ENCODE measurements at places on chromosomes 7 and 10.

DNA sequence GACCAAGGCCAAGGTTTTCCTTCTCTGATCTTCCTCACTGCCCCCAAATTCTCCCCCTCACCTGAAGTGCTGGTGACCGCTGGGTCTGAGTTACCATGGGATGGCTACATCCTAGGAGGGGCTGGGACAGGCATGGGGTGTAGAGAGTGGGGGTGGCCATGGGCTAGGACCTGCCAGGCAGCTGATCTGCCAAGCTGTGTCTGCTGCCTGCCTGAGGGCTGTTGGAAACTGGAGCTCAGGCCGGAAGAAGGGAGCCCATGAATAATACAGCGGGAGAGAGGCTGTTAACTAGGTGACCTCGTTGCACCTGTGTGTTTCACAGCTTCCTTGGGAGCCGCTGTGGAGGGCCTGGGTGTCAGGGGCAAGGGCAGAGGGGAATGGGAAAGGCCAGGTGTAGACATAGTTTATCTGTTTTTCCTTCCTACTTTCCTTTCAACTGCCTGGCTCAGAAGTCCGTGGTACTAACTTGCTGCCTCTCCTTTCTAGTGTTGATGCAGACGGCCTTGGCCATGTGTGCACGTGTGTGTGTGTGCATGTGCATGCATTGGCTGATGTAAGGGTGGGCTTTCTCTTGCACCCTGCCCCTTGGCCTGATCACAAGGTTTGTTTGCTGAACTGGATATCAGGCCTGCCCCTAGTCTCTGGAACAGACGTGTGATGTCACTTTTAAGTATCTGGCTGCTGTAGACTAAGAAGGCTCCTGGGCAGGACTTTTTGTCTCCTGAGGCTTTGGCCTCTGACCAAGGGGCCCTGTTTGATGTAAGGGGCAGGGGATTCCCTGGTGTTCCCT is 11.9 kb downstream of the CDH23 start:
- DNase-seq, result no peak

GRCh38 chr7:20267482-20267881 is 50.3 kb upstream of the MACC1 start:
- DNase-seq, result no peak

- DNase-seq, result no peak
Observed at GRCh38 chr7:86643561-86644281, at the start of gene GRM3. Gene GRM3 (plus strand): TSS chr7:86643909. CDS start chr7:86765146, 121,237 bp downstream.

DNA sequence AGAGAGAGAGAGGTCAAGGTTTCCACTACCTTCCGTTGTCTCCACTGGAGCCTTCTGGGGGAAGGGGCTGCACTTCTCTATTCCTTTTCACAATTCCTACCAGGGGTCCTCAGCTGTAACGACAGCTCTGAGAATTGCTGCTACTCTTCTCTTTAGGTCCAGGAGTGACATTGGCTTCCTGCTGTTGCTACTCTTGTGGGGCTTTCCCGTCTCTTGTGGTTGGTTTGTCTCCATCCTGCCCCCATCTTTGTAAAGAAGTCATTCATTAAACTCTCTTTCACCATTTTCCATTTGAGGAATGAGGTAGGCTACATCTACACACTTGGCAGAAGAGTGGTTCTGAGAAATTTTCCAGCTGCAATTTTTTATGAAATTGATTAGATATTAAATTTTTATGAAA is 238.8 kb upstream of the LYZL1 start:
- no peak for DNase-seq

- DNase-seq, result no peak
Observed at GRCh38 chr10:101090597-101090996, 28.8 kb downstream of the KAZALD1 start.

GRCh38 chr10:26474026-26474425 is 35.9 kb downstream of the APBB1IP start:
- peak; percentile 40 for DNase-seq

DNA sequence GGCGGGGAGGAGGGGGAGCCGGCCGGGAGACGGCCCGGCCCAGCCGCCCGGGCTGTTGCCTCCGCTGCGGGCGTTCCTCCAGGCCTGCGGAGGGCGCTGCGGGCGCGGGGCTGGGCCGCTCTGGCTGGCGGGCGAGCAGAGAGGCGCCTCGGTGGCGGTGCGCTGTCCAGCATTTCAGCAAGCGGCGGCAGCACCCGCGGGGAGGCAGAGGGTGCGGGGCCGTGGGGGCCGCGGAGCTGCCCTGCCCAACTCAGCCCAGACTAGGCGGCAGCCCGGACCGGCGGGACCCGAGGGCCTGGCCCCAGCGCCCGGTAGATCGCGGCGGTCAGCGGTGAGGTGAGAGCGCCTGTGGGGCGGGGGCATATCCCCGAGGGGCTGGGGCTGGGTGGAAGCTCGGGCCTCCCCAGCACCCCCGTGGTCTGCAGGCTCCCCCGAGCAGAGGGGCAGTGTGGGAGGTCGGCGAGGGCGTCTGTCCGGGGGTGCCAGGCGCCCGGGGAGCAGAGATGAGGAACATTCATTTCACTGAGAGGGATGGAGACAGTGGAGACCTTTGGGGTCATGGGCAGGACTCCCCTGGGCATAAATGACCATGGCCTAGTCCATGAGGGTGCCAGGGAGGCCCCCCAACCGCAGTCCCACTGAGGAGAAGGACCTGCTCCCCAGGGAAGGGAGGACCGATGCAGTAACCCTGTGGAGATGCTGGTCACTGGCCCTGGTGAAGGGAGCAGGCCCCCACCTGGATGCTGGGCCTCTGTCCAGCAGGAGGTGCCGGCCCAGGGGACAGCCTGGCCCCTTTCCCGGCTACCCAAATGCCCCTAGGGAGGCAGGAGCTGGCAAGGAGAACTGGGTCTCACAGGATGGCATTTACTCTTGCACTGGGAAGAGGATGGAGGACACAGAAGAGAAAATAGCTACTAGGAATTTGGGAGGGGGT is at the start of gene SRRM3:
Gene SRRM3 (plus strand): TSS at position 165 of the 934 bp plus-strand sequence. CDS start 33,171 bp downstream, outside the sequence.
- DNase-seq, result peak; percentile 70

- peak; percentile 92 for DNase-seq
Observed at GRCh38 chr10:22816298-22816653, 101.9 kb upstream of the PIP4K2A start.

- DNase-seq, result no peak
Observed at GRCh38 chr10:104447906-104448305, 94.3 kb downstream of the CFAP58 start.

DNA sequence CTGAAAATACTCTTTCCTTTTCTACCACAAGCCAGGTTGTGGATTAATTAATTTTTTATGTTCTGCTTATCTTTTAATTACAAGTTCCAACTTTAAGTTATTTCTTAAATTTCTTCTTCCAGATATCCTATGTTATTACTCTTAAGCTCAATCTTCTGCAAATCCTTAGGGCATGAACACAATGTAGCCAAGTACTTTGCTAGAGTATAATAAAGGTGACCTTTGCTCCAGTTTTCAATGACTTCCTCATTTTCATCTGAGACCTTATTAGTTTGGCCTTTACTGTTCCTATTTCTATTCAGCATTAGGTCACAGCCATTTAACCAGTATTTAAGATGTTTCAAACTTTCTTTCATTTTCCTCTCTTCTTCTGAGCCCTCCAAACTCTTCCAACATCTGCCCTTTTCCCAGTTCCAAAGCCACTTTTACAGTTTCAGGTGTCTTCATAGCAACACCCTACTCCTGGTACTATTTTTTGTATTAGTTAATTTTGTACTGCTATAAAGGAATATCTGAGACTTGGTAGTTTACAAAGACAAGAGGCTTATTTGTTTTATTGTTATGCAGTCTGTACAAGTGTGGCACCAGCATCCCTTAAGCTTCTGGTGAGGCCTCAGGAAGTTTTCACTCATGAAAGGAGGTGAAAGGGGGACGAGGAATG is 886.2 kb upstream of the GHITM start:
- DNase-seq, result no peak

- DNase-seq, result peak; percentile 28
Observed at GRCh38 chr7:135467207-135467711, 42.6 kb downstream of the CNOT4 start.

DNA sequence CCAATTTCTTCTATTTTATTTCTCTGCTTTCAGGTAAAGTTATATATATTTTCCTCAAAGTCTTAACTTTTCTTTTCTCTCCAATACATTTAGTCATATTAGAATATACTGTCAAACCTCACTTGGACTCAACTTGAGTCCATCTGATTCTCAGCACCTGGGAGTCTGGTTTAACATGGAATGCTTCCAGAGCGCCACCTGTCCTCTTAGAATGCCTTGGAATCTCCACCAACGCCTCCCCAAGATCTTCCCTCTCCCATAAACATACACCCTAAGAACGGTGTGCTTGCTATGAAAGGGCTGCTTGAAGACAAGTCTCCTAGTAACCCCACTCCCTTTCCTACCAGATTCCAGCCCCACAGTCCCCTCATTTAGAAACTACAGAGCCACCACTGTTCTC is 229.1 kb upstream of the MKLN1 start:
- DNase-seq, result no peak

DNA sequence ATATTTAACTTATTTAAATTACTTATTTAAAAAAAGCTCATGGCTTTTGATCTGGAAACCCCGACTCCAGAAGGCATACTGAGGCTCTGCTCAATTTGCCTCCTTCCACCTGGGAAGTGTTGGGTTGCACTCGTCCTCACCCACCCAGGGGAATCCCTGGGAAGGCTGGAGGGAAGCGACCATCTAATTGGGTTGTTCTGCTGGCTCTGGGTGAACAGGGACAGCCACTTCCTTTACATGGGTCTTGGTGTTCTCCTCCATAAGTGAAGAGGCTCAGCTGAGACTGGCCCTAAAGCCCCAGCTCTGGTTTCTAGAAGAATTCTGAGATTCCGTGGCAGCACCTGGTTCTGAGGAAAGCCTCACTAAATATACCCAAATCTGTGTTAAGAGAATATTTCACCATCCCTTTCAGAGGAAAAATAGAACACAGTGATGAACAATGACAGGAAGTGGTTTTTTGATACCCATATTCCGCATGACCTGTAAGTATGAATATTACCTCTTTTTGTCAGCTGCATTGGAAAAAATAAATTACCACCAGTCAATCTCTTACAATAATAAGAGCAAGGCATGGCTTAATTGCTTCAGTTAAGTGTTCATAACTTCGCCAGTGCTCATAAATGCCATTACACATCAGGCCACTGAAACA is 131.1 kb upstream of the SHH start:
- no peak for DNase-seq

DNA sequence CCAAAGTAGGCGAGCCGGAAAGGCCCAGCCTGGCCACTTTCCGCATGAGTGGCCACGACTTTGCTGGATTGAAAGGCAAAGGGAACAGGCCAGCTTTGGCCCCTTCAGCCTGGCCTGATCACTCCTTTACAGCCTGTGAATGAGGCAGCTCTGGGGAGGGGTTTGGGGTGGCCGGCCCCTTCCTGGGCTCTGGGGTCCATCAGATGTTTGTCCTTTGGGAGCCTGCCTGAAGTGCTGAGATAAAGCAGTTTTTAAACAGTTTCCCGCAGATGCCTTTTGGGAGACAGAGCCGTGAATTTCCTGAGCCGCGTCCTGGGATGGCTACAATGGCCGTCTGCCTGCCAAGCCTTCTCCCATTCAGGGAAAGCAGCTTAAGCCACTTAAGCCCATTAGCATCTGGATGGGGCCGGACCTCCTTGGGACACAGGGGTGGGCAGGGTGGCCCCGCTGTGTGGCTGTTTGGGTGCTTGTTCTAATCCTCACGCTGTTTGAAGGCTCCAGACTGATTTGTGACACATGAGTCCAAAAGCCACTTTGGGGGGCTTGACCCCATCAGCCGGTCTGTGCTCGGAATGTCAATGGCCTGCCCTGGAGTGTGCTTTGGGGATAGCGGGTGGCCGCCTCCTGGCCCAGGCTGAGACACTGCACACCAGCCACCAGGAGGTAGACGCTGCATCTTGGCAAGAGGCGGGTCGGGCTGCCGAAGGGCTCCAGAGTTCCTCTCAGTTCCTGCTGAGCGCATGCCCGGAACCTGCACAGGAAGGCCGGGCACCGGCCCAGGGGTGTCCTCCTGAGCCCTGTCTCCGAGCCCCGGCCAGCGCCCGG is 38.9 kb downstream of the NKX6-2 start:
- no peak for DNase-seq

Measured in fibroblast of skin of right quadriceps (primary cell).